ENCODE measurements at places on chromosomes 5 and 9.

GRCh38 chr9:88689509-88690298 is 154.7 kb downstream of the NXNL2 start:
- no peak for DNase-seq

DNA sequence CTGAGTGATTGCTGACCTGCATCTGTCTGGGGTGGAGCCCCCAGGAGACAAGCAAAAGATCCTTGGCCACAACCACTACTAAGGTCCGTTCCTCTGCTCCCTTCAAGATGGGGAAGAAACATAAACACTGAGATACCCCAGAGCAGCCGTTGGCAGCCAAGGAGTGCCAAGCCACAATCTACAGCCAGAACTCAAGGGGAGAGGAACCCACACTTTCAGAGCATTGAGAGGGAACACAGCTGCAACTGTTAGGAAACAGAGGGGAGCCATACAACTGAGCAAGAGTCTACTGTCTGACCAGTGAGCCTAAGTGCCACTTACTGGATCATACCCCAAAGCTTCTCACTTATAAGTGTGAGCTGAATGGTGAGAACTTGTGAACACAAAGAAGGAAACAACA is 44.6 kb upstream of the ADRB2 start:
- no peak for DNase-seq

DNA sequence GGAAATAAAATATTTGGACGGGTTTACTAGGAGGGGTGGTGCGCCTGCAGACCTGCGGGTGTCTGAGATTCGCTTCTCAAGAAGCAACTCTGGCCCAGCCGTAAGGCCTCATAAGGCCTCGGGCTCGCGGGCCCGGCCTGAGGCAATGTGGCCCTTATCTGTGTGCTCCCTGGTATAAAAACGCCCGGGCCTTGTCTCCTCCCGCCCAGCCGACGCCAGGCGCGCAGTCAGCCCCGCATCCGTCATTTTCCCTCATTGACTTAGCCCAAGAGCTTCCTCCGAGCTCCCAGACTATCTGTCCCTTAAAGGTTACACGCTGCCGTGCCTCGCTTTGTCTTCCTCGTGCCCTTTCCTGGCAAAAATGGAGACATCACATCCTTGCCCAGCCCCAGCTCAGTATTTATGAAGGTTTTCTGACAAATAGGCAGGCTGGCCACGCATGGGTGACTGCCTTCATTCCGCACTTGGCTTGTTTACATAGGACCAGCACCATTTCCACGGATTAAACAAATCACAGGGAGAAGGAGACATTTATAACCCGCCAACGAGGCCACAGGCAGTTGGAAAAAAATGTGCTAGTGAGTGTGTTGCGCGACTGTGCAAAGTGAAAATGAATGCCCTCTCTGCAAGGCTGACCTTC is 74.5 kb upstream of the TBCA start:
- DNase-seq, result no peak

DNA sequence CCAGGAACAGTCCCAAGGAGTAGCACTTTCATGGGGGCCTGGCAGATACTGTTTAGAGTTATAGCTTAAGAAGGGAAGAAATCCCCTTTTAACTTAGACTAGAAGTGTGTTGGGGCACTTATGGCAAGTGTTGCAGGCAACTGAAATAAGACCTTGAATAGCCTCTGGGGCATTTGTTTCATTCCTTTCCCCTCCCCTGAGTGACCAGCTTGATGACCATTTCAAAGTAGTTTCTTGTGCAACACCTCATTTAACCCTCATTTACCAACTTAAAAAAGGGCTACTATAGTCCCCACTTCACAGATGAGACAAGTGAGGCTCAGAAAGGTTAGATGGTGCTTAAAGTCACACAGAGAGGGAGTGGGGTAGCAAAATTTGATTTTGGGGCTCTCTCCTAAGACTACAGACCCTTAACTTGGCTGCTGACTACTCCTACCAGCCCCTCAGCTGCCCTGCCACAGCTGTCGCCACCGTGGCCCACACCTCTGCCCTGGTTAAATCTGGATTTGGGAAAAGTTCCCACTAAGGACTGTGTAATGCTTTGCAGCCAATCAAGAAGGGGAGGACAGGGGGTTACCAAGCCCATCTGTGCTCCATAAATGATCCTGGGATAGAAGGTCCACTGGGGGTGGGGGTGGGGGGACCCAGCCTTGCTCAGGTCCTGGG is 5.5 kb downstream of the PDLIM4 start:
- peak; percentile 44 for DNase-seq

DNA sequence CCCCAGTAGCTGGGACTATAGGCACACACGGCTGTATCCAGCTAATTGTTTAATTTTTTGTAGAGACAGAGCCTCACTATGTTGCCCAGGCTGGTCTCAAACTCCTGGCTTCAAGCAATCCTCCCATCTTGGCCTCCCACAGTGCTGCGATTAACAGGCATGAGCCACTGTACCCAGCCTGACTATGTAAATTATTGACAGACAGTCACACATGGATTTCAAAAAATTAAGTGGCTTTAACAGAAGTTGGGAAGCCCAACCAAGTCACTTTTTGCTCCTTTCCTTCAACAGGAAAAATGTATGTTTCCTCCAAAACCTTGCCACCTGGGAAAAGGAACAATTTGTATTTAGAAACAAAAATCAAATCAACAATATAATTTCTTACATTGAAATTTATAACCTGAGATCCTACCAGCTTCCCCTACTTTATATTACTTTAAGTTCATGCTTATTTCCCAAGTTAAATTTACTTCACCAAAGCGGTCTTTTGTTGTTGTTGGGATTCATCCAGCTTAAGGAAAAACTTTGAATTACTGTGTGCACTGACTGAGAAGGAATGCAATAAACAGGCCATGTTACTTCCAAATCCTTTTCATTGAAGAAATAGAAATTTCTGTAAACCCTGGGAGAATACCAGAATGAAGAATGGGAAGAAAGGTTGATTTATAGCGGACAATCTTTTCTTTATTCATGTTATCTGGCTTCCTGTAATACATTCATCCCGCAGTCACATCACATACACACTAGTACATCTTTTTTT is 8.6 kb downstream of the PCA3 start:
- no peak for DNase-seq

DNA sequence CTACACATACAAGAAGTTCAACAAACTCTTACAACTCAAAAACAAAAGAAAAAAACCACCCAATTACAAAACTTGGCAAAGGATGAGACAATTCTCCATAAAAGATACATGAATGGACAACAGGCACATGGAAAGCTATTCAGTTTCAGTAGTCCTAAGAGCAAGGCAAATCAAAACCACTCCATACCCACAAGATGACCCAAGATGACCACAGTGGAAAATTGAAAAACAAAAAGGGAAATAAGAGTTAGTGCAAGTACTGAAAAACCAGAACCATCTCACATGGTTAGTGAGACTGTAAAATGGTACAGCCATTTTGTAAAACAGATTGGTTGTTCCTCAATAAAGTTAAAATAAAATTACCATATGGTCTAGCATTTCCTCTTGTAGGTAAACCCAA is 287.1 kb upstream of the CDH9 start:
- no peak for DNase-seq
